T-helper 22 cell (primary cell): ENCODE measurements at places on chromosomes 7 and 10.

GRCh38 chr10:30190577-30191552, 131.5 kb upstream of the JCAD start:
- no peak for DNase-seq

- no peak for DNase-seq
These were observed 20.9 kb upstream of the PRKAR2B start for GRCh38 chr7:107023522-107024151.

GRCh38 chr10:61301575-61301974, 151.6 kb downstream of the TMEM26 start:
- DNase-seq = no peak

- DNase-seq = no peak
These were observed 227.7 kb downstream of the CUX1 start for GRCh38 chr7:102044984-102045673.

DNA sequence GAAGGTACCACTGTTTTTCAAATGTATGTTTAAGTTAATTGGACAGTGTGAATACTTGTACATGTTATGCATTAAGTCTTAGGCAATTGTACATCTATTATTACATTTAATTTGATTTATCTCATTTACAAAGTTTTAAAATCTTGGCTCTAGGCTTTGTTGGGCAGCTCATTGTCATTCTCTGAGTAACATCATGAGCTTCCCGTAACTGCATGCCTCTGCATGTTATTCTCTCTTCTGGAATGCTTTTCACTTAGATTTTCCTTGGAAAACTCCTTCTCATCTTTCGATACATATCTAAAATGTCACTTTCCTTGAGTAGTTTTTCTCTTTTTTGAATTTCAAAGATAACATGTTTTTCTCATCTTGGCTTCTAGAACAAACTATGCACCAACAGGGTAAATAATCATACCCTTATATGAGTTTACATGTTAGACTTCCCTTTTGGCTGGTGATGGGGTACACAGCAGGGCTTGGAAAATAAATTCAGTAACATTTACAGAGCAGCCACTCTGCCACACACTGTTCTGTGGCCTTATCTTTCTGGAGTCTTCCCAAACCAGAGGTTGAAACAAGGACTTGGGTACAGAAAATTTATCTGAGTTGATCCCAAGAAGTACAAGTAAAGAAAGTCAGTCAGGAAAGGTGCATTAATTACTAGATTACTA, 42.2 kb upstream of the A1CF start:
- no peak for DNase-seq
